ENCODE measurements at places on chromosomes 6 and 20. TPM values are rescaled to one million over a fixed set of nuclear protein-coding genes. Genes with fewer than 3 reads are reported as not detected.

The MAPK13 gene
- total RNA-seq, result 30.4 TPM

The ELOVL5 gene
- total RNA-seq, result 108 TPM

The TMEM217 gene
- 1.4 TPM for total RNA-seq

The PRND gene
- total RNA-seq, result not detected

The RAMACL gene
- 0.30 TPM for total RNA-seq

The VSTM2L gene
- total RNA-seq, result not detected

The C20orf141 gene
- not detected for total RNA-seq

The BPIFA2 gene
- total RNA-seq, result not detected

The PLN gene
- not detected for total RNA-seq

DNA sequence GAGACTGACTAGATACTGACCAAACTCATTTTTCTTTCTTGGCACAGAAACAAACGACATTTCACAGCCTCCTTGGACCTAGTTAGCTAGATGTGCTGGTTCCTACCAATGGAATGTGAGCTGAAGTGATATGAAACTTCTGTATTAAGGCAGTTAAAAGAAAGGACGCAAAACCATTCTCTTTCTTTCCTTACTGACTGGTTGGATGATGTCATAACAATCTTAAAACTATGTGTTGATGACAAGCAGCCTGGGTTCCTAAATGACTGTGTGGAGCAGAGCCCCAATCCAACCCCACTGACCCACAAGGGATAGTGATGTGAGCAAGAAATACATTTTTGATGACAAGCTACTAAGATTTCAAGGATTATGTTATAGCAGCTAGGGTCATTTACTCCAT lies 35.6 kb downstream of the CEP162 start:
- no peak for DNase-seq

GRCh38 chr6:30013291-30013922 lies 47.7 kb upstream of the POLR1H start:
- peak; percentile 35 for DNase-seq

- DNase-seq, result no peak
Measured at GRCh38 chr6:2081155-2082138, 164.0 kb downstream of the GMDS start.

- DNase-seq, result no peak
Measured at GRCh38 chr6:138592749-138593123, 93.4 kb upstream of the NHSL1 start.

GRCh38 chr20:33993576-33994221 lies at the start of gene RALY:
RALY (plus strand) TSS chr20:33993911; CDS start chr20:34072075, 78,164 bp downstream.
- DNase-seq, result peak; percentile 98

- no peak for DNase-seq
Measured at GRCh38 chr6:127477658-127478057, 18.5 kb upstream of the KIAA0408 start.

- DNase-seq, result no peak
Measured at GRCh38 chr6:156345700-156346099, 431.5 kb upstream of the ARID1B start.

DNA sequence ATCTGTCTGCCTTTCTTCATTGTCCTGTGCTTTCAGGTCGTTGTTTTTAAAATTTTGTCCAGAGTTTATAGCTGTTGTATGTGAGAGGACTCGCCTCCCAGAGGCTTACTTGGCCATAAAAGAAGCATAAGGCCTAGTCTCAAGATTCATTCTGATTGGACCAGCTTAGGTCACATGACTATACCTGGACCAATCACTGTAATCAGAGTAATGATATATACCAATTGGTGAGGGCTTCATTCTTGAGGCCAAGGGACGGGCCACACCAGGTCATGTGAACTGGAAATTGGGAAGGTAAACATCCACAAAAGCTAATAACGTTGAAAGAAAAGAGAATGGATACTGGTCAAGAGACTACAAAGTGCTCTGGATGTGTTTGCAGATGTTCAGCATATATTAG lies 141.4 kb upstream of the SULF2 start:
- DNase-seq, result no peak

DNA sequence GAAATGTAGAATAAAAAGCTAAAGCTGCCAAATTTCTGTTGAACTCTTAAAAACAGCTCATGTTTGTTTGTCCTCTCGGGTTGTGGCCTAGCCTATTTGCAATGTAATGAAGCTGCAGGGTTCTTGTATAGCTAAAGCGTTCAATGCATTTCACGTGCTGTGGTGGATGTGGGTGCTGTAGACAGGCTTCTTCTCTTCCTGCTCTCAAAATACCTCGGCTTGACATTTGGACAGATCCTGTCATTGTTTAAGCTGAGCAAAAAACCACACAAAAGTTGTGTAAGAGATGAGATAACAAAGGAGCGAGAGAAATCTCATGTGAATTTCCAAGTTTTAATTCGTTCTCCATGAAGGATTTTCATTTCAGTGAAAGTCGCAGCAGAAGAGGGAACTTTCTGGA lies 196.3 kb upstream of the UST start:
- no peak for DNase-seq

DNA sequence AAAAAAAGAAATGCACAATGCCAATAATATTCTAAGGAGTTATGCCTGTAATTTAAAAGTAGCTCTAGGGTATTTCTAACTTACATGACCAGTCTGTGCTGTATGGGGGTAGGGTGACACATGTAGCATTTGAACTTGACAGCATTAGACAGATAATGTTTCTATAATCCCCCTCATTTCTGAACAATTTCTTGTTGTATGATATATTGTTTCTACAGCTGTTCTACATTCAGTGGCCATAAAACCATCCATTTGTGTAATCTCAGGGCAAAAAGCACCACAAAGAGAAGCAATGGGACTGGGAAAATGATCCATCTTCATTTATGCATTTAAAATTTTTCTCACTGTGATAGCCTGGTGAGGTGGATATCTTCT lies 767.8 kb downstream of the TFAP2A start:
- DNase-seq, result no peak

DNA sequence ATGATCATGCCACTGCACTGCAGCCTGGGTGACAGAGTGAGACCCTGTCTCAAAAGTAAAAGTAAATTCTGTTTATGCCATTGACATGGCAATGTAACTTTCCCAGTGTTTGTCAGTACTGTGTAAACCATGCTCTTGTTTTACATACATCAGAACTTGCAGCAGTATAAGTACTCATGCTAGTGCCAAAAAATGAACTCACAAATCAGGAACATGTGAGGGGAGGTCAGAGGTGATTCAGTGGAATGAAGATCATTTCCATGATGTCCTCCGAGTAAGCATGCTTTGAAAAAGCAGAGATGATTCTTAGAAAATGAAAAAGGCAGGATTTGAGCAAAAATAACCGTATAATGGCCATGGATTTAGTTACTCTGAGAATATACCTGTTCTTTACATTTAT lies 81.9 kb downstream of the ANKS1A start:
- DNase-seq, result no peak

GRCh38 chr6:66179361-66179760 lies 472.3 kb upstream of the EYS start:
- DNase-seq, result no peak

DNA sequence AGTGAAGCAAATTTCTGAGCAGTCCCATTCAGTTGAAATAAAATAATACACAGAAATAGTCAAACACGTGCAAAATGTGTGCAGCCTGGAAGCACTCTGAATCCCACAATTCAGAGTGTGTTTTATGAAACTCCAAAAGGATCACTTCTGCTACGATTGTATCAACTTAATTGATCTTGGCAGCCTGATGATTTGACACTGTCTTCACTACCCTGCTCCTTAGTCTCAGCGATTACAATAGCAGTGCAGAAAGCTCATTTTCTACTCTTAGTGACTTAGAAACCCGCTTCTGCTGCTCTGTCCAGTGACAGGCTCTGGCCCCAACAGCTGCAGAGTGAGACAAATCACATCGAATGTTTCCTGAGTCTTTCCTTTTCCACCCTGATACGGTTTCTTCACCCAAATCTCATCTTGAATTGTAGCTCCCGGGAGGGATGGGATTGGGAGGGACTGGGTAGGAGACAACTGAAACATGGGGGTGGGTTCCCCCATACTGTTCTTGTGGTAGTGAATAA lies 16.2 kb upstream of the EMILIN3 start:
- no peak for DNase-seq

GRCh38 chr20:61477451-61477861 lies 225.4 kb downstream of the CDH4 start:
- DNase-seq, result no peak

DNA sequence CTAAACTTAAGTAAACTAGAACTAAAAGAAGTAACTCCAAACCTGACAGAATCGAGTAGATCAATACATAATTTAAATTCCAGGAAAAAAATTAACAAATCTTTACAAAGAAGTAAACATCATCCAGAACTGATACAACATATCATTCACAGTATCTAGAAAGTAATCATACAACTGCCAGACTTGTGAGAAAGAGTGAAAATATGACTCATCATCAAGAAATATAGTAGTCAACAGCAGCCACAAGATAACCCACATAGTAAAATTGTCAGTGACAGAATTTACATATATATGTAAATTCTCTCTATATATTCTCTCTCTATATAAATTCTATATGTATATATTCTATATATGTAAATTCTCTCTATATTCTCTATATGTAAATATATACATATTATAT lies 242.8 kb upstream of the RGS17 start:
- DNase-seq, result no peak

- no peak for DNase-seq
Measured at GRCh38 chr6:140779341-140779740, 1353.4 kb upstream of the GJE1 start.

All from CD4-positive, alpha-beta memory T cell (primary cell).